ENCODE measurements at places on chromosomes 4 and X. TPM values are rescaled to one million over a fixed set of nuclear protein-coding genes. Genes with fewer than 3 reads are reported as not detected.

The DHX15 gene
- 109 TPM for total RNA-seq

The RAB40AL gene
- 0.48 TPM for total RNA-seq

The RAB33A gene
- total RNA-seq = 2.8 TPM

GRCh38 chr4:32560306-32560705, 1840.1 kb downstream of the PCDH7 start:
- no peaks in the 10 kb centered on the region for H3K4me1 ChIP-seq
- no peaks in the 10 kb centered on the region for H3K36me3 ChIP-seq
- H3K27ac ChIP-seq = no peak overlapping the region
- no peak overlapping the region for H3K4me3 ChIP-seq
- peak; percentile 21 for DNase-seq

DNA sequence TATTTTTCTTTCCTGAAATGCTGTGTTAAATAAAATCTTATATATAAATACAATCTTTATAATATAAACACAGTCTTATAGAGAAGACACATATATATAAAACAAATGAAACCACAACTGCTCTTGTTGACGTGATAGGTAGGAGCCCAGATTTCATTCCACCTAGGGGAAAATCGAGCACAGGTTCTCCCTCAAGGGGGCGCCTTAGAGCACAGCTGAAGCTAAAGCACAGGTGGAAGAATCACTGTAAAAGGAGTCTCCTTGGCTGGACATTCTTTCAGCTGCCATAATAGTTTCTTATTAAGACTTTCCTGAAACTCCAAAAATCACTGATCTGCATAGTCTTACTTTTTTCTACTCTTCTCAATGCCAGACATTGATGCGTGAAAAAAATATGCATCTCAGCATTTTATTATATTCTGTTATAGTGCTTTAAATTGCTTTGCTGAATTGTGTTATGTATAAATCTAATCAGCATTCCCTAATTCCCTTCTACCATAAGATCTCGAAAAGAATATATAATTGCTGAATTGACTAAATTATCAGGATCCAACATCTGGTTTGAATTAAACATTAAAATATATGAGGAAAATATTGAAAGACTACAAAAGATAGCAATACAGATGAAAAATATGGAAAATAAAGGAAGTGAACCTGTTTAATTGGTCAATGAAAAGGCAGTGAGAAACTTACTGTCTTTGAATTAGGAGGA, 25.5 kb upstream of the RXFP1 start:
- no peaks in the 10 kb centered on the region for H3K36me3 ChIP-seq
- H3K4me1 ChIP-seq = no peaks in the 10 kb centered on the region
- H3K27me3 ChIP-seq = no peaks in the 10 kb centered on the region

- H3K36me3 ChIP-seq = no peaks in the 10 kb centered on the region
- H3K27me3 ChIP-seq = no peaks in the 10 kb centered on the region
- no peak overlapping the region for H3K27ac ChIP-seq
- H3K4me1 ChIP-seq = no peaks in the 10 kb centered on the region
These were observed 2253.2 kb upstream of the TENM3 start for GRCh38 chr4:179989975-179990374.

DNA sequence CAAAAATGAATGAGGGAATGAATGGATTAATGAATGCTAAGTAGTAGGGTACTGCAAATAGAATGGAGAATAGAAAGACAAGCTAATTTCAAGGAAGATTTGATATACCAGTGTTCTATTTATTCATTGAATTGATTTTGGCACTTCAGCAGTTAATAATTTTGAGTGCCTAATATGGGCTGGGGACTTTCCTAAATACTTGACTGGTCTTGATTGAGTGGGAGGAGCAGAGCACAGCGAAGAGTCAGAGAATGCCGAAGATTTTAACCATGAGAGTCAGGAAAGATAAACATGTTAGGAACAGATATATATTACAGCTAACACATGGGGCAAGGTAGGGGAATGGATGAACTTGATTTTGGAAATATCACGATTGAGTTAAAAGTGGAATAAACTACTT, 10.6 kb downstream of the IL15 start:
- no peaks in the 10 kb centered on the region for H3K27me3 ChIP-seq
- no peak overlapping the region for H3K27ac ChIP-seq
- DNase-seq = no peak
- no peak overlapping the region for H3K4me3 ChIP-seq

DNA sequence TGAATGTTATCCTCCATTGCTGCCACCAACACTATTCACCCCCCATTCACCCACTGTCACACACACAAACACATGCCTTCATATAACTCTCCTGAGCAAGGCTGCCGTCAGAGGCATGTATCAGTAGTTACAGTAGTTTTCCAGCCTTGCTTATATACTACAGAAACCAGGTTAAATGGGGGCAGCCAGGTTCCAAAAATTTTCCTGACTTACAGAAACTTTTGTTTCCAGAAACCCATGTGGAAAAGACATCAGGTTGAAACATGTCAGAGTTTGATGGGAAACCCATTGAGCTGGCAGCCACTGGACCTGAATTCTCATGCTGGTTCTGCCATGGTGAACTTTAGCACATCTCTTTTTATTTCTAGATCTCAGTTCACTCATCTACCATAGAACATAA, 64.0 kb downstream of the COX18 start:
- no peaks in the 10 kb centered on the region for H3K36me3 ChIP-seq
- no peaks in the 10 kb centered on the region for H3K27me3 ChIP-seq
- H3K27ac ChIP-seq = no peak overlapping the region
- H3K4me1 ChIP-seq = no peaks in the 10 kb centered on the region
- DNase-seq = no peak
- no peak overlapping the region for H3K4me3 ChIP-seq

Measured in cardiac muscle cell (in vitro differentiated cells and primary cell).